ENCODE measurements at places on chromosomes 5 and 9.
A peak's percentile ranks its signal among the peaks of the same experiment; 100 is the strongest.

DNA sequence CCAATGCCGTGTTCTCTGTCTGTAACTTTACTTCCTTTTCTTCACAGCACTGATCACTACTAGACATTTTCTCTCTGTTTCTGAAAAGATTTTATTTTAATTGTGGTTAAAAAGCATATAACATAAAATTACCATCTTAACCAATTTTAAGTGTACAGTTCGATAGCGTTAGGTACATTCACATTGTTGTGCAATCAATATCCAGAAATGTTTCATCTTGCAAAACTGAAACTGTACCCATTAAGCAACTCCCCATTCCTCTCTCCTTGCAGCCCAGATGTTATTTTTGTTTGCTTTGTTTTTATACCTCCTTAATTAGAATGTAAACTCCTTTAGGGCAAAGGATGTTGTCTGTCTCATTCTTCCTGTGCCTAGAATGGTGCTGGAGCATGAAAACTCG lies 47.5 kb downstream of the COL27A1 start:
- no peak for DNase-seq

GRCh38 chr5:142206801-142207200 lies 98.2 kb downstream of the NDFIP1 start:
- no peak for DNase-seq

DNA sequence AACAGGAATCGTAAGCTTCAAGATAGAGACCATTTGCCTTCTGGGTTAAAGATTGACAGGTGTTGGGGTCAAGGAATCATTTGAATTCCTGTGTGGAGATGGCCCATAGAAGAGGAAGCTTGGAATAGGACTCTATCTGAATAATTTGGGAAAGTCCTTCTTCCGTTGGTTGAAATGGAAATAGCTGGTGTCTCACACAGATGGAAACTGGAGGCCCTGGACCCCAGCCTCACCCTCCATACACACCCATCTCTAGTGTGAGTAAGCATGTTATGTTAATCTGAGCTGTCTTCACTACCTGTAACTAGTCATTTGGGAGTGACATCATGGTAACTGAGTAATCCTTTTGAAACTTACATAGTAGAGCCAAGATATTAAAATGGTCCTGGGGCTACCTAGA lies 184.4 kb downstream of the CD180 start:
- no peak for DNase-seq

DNA sequence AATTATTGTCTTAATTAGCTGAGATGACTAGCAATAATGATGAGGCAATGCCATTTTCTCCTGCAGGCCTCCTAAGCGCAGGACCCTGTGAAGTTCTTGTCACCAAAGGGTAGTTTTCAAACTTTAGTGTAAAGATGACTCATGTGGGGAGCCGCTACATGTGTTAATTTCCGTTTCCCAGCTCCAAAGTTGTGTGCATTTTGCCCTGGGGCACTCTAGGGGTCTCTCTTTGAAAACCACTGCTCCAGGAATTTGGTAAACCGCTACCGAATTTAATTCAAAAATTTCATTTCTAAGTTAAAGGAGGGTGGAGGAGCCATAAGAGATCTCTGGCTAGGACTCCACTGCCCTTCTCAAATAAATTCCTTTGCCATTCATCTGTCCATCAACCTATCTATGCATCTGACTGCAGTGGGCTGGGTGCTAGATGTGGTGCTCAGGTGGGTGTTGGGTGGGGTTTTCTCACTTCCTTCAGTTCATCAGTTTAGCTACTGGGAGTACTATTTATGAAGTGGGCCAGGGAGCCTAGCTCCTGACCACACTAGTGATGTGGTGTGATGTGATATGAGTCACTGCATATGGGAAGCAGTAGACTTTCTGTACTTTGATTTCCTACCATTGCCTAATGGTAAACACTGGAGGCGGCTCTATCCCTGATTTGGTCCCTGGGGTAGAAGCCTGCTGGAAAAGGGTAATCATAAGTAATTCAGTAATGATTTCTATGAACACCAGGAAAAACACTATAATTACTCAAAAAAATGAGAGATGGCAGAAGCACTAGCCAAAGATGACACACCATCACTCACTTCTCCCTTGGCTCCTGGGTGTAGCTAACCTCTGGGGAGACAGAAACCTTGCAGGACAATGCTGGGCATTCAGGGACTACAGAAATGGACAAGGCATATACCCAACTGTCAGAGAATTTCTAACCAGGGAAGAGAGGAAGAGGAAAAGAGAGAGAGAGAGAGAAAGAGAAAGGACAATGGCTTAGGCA lies 4.0 kb upstream of the ZSWIM6 start:
- DNase-seq: no peak

DNA sequence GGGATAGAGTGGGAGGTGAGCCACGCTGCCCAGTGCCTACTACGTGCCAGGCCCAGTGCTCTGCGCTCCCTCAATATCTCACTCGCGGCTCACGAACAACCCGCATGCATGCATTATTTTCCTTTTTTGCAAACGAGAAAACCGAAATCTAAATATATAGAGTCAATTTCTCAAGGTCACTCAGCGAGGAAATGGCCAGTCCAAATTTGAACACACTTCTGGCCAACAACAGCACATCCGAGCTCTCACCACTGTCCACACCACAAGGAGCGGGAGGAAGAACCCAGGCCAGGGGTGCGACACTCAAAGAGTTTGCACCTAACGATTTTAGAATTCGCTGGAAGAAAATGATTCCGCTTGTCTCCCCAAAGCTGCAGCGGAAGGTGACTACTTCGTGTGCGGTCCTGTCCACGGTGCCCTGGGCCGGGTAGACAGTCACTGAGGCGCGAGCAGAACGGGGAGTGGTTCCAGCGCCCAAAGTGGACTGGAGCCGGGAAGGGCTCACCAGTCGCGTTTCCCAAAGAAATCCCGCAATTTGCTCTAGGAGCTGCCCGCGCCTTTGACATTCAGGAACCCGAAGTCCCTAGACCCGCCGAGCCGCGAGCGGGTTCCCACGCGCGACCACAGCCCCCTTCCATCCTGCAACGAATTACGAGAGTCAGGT lies 1.1 kb upstream of the TLX3 start:
- DNase-seq: no peak

- no peak for DNase-seq
These were observed 62.8 kb downstream of the CDKN2A start for GRCh38 chr9:21931428-21931827.

- DNase-seq: no peak
These were observed 19.0 kb downstream of the SPDL1 start for GRCh38 chr5:169602535-169602934.

DNA sequence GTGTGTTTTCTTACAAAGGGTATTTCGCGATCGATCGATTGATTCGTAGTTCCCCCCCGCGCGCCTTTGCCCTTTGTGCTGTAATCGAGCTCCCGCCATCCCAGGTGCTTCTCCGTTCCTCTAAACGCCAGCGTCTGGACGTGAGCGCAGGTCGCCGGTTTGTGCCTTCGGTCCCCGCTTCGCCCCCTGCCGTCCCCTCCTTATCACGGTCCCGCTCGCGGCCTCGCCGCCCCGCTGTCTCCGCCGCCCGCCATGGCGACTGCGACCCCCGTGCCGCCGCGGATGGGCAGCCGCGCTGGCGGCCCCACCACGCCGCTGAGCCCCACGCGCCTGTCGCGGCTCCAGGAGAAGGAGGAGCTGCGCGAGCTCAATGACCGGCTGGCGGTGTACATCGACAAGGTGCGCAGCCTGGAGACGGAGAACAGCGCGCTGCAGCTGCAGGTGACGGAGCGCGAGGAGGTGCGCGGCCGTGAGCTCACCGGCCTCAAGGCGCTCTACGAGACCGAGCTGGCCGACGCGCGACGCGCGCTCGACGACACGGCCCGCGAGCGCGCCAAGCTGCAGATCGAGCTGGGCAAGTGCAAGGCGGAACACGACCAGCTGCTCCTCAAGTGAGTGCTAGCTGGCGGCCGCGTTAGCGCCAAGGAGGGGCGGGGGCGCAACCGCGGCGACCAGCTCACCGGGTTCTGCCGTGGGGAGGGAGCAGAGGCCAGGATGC lies 480 bp downstream of the LMNB1 start:
- DNase-seq: peak; percentile 25

DNA sequence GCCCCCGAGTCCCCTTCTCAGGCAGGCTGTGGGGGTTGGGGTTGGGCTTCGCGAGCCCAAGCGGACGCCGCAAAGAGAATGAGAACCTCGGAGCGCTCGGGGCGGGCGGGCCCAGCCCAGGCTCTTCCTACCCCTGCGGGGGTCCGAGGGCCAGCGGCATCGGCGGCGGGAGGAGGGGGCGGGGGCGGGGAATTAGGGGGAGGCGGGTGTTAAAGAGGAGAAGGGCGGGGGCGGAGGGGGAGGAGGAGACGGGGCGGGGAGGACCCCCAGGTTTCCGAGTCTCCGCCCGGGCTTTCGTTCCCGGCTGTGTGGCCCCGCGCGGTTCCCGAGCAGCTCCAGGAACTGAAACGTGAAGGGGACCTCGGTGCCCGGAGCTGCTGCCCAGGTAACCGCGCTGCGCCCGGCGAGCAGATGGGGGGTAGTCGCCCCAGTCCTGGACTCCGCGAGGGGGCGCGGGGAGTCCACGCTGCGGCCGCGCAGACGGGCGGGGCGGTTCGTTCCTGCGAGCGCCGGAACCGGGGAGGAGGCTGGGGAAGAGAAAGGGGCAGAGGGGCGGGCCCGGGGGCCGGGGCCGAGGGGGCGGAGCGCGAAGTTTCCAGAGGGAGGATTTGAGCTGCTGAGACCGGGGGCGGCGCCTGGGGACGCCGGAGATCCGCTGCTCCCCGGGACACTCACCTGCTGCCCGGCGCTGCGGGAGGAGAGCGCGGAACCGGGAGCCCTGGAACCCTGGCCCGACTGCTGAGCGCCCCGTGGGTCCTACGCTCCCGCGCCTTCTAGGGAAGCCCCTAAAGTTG lies 38.4 kb upstream of the PLEKHG4B start:
- DNase-seq: no peak

GRCh38 chr9:121887553-121888437 lies 205.3 kb downstream of the TTLL11 start:
- DNase-seq: no peak

GRCh38 chr5:39063037-39063436 lies 11.2 kb downstream of the RICTOR start:
- no peak for DNase-seq

DNA sequence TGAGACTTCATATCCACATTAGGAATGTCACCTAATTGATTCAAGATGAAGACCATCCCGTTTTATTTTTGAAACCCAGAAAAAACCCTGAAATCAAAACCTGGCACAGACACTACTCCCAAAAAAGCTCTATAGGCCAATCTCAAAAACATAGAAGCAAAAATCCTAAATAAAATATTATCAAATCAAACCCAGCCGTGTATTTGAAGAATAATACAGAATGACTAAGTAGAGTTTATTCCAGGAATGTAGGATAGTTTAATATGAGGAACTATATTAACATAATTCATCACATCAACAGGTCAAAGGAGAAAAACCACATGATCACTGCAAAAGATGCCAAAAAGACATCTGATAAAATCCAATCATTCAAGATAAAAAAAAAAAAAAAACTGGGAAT lies 167.1 kb downstream of the ACTL7B start:
- DNase-seq: no peak

DNA sequence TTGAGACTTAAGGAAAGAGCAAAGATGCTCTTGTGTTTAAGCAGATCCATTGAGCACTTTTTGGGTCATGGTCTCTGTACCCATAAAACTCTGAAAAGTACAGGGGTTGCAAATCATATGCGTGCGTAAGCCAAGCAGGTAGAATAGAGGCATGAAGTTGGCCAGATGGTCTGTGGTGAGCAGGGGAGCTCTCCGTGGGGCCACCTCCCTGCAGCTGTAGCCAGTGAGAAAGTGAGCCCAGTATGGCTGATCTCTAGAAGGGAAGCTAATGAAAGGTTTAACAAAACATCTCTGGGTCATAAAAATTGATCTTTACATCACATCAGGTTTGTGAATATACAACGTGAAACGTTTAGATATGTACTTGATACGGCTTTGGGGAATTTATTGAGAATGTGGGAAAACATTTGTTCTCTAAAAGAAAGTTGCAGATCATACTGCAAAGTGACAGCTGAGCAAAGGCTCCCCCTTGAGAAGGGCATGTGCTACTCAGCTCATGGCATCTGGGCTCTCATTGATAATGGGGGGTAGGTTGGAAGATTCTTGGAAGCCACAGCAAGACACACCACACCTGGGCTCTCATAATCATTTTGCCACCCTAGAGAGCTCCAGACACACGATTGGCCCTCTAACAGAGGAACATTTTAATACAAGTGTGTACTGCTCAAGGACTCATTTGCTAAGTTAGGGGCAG lies 30.6 kb downstream of the SH3GL2 start:
- DNase-seq: no peak

GRCh38 chr5:2217219-2217618 lies 334.5 kb upstream of the IRX4 start:
- no peak for DNase-seq

- DNase-seq: no peak
These were observed 7.0 kb upstream of the IRF1 start for GRCh38 chr5:132497488-132497997.

DNA sequence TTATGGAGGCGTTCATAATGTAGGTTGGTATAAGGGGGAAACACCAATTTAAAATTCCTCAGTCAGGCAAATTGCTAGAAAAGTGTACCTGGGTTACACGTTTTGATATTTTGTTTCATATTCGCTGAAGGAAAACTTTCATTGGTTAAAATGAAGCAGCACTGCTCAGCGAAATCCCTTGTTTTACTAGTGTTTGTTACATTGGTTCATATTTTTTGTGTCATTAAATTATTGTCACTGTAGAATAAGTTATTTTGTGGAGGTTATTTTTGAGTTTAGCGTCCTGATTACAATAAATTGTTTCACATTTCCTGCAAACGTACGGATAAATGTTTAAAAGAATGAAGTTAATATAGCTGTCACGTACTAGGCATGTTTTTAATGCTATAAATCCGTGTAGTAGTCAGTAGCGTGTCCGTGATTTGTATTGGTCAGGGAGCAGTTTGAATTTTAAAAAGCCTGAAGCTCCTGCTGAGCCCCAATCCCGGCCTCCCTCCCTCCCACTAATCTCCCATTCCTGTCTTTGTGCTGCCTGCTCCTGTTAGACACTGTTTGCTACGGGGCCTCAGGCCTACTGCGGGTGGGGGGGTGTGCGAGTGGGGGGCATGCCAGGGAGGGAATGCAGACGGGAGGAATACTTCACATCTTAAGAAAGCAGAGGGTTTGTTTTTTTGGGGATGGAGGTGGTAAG lies 2.0 kb downstream of the NIPBL start:
- DNase-seq: no peak

DNA sequence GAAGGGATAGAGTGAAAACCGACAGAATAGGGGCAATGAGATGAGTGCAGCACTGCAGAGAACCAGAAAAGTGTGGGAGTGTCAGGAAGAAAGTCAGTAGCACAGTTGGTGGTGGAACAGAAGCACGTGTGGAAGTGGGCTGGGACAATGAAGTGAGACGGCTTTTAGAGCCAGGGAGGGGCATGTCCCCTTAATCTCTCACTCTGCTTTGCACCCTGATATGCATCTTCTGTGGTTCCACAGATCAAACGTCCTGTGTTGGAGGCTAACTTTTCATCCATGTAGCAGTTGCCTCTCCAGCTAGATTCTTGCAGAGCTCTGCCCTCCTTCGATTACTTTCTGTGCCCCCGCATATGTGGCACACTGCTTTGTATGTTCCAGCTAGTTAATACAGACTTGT lies 163.6 kb downstream of the DOCK8 start:
- DNase-seq: no peak

DNA sequence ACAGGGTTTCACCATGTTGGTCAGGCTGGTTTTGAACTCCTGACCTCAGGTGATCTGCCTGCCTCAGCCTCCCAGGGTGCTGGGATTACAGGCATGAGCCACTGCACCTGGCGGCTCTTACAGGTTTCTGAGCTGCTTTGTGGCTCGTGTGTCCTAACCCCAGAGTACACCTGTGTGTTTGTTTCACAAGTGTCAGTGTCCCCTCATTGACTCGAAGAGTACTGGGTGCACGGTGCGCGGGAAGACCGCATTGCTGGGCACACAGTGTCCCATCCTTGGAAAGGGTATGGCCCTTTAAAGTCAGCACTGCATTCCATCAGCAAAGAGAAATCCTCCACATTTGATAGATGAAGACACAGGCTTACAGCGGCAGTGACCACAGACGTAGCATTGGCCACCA lies 23.8 kb downstream of the NDST1 start:
- no peak for DNase-seq

Measured in cerebellar nuclear complex (tissue), 1 donor.